ENCODE measurements at places on chromosomes 12 and 14. TPM values are rescaled to one million over a fixed set of nuclear protein-coding genes. Genes with fewer than 3 reads are reported as not detected.

L2HGDH gene
- 3.1 TPM for total RNA-seq

NYNRIN gene
- 14.0 TPM for total RNA-seq

STXBP6 gene
- 1.2 TPM for total RNA-seq

HOXC6 gene
- total RNA-seq, result 5.3 TPM

TCP11L2 gene
- 65.3 TPM for total RNA-seq

TMTC1 gene
- total RNA-seq, result 127 TPM

FAM234B gene
- 7.1 TPM for total RNA-seq

SIX6 gene
- total RNA-seq, result not detected

TNS2 gene
- total RNA-seq, result 85.7 TPM

MEG3 gene
- 501 TPM for total RNA-seq

HNF1A gene
- total RNA-seq, result not detected

JKAMP gene
- total RNA-seq, result 123 TPM

ASCL1 gene
- total RNA-seq, result not detected

NCOR2 gene
- 65.0 TPM for total RNA-seq

B4GALNT3 gene
- total RNA-seq, result 3.1 TPM

PTPRO gene
- under 0.01 TPM for total RNA-seq

PRICKLE1 gene
- 0.91 TPM for total RNA-seq

ERC1 gene
- 113 TPM for total RNA-seq

SLCO1A2 gene
- total RNA-seq, result not detected

GPX2 gene
- total RNA-seq, result not detected

ERP29 gene
- 61.2 TPM for total RNA-seq

MDM2 gene
- total RNA-seq, result 137 TPM

SLC6A12 gene
- total RNA-seq, result not detected

DIO2 gene
- total RNA-seq, result 14.7 TPM

NOS1 gene
- not detected for total RNA-seq

SLC25A29 gene
- total RNA-seq, result 9.1 TPM

PLXNC1 gene
- 9.4 TPM for total RNA-seq

TAS2R43 gene
- total RNA-seq, result not detected

ZNF385A gene
- 2.9 TPM for total RNA-seq

RIMBP2 gene
- total RNA-seq, result 0.91 TPM

TEX52 gene
- not detected for total RNA-seq

C3AR1 gene
- total RNA-seq, result 0.13 TPM

CFL2 gene
- 126 TPM for total RNA-seq

HSPB8 gene
- 20.5 TPM for total RNA-seq

RAN gene
- 468 TPM for total RNA-seq

SLC38A4 gene
- 5.4 TPM for total RNA-seq

RAPGEF3 gene
- total RNA-seq, result 18.6 TPM

CACNA1C gene
- total RNA-seq, result 29.1 TPM

HOXC11 gene
- total RNA-seq, result 1.4 TPM

LHX5 gene
- total RNA-seq, result not detected

MLF2 gene
- total RNA-seq, result 105 TPM
